ENCODE measurements at places on chromosomes 7 and 10.

DNA sequence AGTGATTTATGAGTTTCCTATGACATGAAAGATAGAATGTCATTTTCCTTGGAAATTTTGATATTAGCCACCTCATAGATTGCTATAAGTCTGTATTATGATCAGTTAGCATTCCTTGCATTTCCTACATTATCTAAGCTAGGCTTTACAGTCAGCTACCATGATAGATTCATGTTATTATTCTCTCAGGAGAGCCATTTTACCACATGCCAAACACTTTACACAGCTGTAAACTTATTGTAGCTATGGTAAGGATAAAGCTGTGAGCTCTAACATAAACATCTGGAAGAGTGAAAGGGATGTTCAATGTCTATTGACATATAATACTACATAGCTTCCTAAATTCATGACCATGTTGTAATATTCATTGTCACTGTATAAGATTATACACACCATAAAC, 608.0 kb downstream of the PHTF2 start:
- no peak for DNase-seq

GRCh38 chr10:37222046-37222445, 96.6 kb downstream of the ANKRD30A start:
- no peak for DNase-seq

GRCh38 chr10:110147961-110148360, 59.4 kb upstream of the MXI1 start:
- no peak for DNase-seq

DNA sequence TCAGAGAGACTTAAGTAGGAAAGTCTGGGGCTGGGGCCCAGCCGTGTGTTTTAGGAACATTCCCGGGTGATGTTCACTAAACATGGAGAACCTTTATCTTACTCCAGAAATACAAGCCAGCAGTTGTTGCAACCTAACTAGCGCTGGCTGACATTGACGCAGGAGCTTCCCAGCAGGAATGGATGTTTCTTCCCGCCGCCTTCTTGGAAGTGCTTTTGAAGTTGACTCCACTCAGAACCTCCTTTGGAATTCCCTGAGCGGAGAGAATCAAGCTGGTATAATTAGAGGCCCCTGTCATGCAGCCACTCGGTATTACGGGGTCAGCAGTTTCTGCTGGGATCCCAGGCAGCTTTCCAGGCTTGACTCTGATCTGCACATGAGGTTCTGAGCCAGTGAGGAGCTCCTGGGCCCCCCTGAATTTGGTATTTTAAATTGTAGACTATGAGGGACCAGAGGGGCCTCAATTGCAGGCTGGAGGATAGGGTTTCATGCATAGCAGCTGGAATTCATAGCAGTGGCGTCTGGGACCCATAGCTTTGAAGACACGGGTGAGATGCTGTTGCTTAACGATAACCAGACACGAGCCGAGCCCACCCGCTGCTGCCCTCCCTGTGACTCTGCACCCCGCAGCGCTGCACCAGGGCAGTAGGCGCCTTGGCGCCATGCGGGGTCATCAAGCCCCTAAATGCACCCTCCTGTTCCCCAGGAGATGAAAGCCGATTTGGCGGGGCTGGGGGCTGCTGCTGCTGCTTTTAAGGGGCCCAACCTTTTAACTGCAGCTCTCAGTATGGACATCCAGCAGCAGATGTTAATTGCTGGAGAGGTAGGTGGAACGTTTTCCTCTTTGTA, 61.8 kb downstream of the EEPD1 start:
- DNase-seq = no peak

DNA sequence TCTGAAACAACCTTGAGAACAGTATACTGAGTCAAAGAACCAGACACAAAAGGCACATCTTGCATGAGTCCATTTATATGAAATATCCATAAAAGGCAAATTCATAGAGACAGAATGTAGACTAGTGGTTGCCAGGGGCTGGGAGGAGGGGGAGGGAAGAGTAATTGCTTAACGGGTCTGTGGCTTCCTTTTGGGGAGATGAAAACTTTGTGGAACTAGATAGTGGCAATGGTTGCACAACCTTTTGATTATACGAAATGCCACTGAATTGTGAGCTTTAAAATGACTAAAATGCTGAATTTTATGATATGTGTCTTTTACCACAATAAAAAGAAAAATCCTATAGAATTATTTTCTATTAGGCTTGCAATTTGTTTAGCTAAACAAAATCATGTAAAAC, 16.8 kb downstream of the ADRB1 start:
- no peak for DNase-seq

DNA sequence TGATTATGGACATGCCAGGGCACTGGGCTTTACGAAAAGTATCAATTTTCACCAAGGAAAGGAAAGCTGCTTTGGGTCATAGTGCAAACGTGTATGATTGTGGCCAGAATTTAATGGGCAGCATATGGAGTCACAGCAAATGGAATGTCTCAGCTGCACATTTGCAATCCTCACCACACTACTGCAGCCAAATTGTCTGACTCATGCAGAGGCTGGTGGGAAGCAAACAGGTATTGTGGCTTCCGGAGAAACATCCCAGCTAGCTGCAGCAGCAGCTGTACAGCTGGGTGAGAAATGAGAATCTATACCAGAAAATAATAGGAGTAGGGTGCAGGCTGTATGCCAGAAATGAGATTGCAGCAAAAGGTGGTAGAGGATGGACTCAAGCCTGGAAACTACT, 374.7 kb upstream of the VWC2 start:
- no peak for DNase-seq

GRCh38 chr10:36373424-36374096, 731.5 kb upstream of the FZD8 start:
- DNase-seq = no peak

DNA sequence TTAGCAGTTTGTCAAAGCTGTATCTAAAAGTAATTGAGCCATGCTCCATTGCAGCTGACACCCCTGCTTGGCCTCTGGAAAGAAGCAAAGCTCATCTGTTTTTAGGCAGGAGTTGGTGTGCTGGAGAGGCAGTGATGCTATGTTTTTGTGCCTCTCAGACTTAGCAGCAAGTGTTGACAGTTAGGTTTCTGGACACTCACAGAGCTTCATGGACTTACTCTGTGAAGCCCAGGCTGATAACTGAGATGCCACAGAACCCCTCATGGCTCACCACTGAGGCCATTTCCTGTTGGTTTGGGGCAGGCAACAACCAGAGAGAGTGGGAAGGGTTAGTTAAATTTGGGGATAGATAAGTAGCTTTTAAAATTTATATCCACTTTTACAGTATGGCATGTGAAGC, 59.8 kb downstream of the BTAF1 start:
- DNase-seq = no peak

DNA sequence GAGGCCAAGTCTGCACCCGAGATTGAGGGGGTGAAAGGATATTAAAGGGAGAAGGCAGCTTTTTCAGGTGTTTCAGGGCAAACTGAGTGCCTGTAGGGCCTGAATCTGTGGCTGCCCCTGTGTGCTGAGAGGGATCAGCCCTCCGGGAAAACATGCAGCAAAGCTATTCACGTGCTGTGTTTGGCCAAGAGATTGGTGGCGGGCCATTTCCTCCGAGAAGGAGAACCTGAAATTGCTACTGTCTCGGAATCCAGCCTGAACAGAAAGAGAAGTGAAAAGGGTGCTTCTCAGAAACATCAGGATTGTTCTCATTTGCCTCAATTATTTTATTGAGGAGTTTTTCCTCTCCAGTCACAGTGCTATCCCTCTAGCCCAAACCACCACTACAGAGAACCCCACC, 16.0 kb downstream of the GIMAP5 start:
- no peak for DNase-seq

GRCh38 chr10:91077549-91078071, 142.9 kb upstream of the PCGF5 start:
- DNase-seq = peak; percentile 89

GRCh38 chr7:99834382-99834781, 6.6 kb downstream of the CYP3A43 start:
- no peak for DNase-seq

- no peak for DNase-seq
Observed at GRCh38 chr7:17719998-17720397, 220.3 kb downstream of the SNX13 start.

- no peak for DNase-seq
Observed at GRCh38 chr10:94351089-94351488, 11.7 kb downstream of the NOC3L start.

DNA sequence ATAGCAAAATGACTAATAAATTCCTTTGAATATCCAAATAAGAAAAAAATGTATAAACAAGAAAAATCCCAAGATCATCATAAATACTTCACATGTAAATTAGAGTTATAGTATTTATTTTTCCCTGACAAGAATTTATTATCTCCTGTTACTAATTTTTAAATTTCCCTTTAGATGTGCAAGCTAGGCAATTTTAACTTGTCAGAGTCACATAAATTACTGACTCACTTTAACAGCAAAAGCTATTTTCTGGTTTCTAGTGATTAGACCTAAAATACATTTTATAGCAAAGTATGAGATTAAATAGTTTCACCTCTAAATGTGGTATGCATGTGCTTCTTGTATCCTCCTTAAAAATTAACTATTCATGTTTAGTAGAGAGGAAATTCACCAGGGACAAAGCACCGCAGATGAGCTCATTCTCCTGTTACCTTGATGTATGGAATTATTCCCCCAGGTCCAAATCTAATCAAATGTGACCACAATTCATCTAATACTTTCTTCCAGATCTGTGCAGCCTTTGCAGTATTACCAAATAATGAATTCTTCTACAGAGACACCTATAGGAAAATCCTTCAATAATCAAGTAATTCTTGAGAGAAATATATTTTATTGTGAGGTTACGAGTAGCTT, 621.2 kb downstream of the DNAJB9 start:
- no peak for DNase-seq

- DNase-seq = no peak
Observed at GRCh38 chr10:47022311-47023131, 111.3 kb downstream of the PTPN20 start.

DNA sequence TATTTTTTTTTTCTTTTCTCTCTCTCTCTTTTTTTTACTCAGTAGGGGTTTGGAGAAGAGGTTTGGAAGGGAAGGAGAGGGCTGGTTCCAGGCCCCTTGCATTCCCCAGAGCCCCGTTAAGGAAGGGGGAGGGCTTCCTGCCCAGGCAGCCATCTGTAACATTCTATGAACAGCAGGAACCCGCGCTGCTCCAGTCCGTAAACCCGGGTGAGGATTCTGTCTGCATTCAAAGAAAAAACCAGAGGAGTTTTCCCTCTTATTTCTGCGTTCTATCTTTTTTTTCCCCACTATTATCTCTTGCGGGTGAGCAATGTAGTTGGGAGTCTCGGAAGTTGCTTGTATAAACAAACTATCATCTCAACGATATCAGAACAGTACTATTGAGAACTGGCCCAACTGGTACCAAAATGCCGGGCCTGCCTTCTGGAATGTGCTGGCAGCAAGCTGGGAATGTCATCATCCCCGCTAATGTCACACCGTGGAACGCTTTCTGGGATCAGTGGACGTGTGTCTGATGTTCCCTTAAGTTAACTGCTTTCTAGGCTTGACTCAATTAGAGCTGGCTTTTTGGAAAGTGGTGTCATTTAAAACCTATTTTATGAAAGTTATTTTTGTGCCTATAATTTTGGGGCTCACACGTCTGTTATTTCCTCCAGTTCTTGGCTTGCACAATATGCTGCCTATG, 153.1 kb upstream of the MEOX2 start:
- DNase-seq = peak; percentile 59

- DNase-seq = peak; percentile 11
Observed at GRCh38 chr10:124612611-124613498, 131.3 kb downstream of the FAM53B start.

- DNase-seq = no peak
Observed at GRCh38 chr10:117938104-117938503, 108.6 kb downstream of the RAB11FIP2 start.

DNA sequence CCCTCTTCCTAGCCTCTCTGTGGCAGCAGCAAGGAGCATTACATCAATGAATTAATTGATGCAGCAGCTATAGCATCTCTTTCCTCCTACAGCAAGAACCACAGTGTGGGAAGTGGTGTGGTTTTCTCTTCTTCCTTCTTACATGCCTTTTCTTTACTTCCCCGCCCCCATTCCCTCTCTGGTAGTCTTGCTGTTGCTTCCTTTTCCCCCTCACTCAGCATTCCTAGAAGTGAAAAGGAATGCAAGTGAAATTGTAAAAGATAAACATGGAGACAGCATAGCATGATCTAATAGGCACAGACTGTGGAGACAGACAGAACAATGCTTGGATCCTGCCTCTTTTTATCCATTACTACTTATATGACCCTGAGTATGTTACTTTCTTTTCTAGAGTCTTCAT, 370.5 kb upstream of the BMPER start:
- no peak for DNase-seq

Measured in NCI-H1694 (cell line).